ENCODE measurements at places on chromosomes 7 and 10.
A peak's percentile ranks its signal among the peaks of the same experiment; 100 is the strongest.

- DNase-seq: no peak
These were observed 16.8 kb downstream of the SEMA3C start for GRCh38 chr7:80902019-80902418.

DNA sequence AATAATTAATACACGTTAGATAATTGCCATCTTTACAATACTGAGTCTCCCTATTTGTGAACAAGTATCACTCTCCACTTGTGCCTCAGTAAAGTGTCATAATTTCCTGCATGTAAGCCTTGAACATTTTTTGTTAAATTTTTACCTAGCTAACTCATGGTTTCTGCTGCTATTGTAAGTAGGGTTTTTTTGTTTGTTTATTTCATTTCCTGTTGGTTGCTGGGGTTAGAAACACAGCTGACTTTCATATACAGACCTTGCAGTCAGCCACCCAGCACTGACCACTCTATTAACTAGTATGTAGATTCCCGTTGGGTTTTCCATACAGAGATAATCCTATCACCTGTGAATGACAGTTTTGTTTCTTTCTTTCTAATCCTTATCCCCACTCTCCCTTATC, 133.3 kb downstream of the MPP7 start:
- no peak for DNase-seq

GRCh38 chr10:5897053-5897340, 7.0 kb downstream of the FBH1 start:
- DNase-seq: no peak

DNA sequence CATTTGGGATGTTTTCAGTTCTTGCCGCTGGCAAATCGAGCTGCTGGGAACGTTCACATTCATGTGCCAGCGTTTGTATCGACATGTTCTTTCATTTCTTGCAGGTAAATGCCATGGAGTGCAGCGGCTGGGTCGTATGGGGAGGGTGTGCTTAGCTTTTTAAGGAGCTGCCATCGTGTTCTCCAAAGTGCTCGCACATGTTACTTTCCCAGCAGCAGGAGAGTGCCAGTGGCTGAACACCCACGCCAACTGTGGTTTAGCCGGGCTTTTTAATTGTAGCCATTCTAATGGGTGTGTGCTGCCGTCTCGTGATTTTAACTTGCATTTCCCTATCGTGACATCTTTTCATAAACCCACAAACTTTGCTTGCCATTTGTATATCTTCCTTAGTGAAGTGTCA, 11.6 kb upstream of the BNIP3 start:
- no peak for DNase-seq

DNA sequence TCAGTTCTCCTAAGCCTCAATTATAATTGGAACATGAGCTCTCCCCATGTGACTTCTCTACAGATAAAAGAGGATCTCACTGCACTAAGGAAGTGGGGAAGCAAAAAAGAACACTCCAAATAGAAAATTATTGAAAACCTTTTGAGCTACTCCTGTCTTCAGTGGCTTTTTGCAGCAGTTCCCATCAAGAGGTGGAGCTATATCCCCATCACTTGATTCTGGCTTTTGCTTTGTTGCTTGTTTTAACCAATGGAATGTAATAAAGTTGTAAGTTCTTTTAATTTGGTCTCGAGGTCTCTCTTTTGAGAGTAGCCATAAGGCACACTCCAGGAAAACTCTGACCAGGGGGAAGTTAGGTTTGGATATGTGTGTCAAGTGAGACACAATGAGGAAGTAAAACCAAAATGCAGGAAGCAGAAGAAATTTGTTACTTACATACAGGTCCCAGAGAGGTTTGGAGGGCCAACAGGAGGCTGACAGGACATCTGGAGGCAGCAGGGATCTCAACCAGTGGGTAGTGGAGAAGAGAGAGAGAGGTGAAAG, 569.4 kb downstream of the HTR7 start:
- DNase-seq: peak; percentile 34

GRCh38 chr7:118080947-118081346, 103.0 kb upstream of the LSM8 start:
- DNase-seq: peak; percentile 97

GRCh38 chr7:111785076-111785475, 222.8 kb upstream of the IMMP2L start:
- DNase-seq: no peak

GRCh38 chr7:40299097-40299496, 164.3 kb downstream of the SUGCT start:
- peak; percentile 85 for DNase-seq

GRCh38 chr10:66329147-66329546, 596.7 kb upstream of the LRRTM3 start:
- no peak for DNase-seq

DNA sequence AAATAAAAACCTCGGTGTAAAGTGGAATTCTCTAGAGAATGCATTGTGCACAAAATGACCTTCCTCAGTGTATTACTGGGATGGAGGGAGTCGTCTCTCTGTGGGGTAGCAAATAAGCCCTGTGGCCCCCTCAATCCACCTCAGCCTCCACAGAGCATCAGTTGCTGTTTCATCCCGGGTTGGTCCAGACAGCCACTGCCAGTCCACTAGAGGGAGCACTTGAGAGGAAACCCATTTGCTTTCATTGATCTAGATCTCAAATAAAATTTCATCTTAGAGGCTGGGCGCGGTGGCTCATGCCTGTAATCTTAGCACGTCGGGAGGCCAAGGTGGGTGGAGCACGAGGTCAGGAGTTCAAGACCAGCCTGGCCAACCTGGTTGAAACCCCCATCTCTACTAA, 1128.7 kb downstream of the CNTNAP2 start:
- DNase-seq: no peak

Measured in foreskin keratinocyte (primary cell).